HCT116 (cell line): ENCODE measurements at places on chromosomes 3 and 15. TPM values are rescaled to one million over a fixed set of nuclear protein-coding genes. Genes with fewer than 3 reads are reported as not detected.

The GABRR3 gene
- not detected for total RNA-seq

The ELL3 gene
- total RNA-seq, result 16.2 TPM

GRCh38 chr3:60434950-60435349 is 816.3 kb downstream of the FHIT start:
- H3K27me3 ChIP-seq, result no peaks in the 10 kb centered on the region
- H3K27ac ChIP-seq, result no peak overlapping the region
- no peak for DNase-seq
- no peaks in the 10 kb centered on the region for H3K36me3 ChIP-seq
- H3K4me3 ChIP-seq, result no peak overlapping the region

- H3K27ac ChIP-seq, result no peak overlapping the region
- H3K36me3 ChIP-seq, result no peaks in the 10 kb centered on the region
- H3K4me1 ChIP-seq, result no peaks in the 10 kb centered on the region
- no peak for DNase-seq
- H3K4me3 ChIP-seq, result no peak overlapping the region
These were observed 1006.7 kb downstream of the ROBO1 start for GRCh38 chr3:78761126-78761525.

GRCh38 chr15:45185069-45185779 is 2.5 kb downstream of the SHF start:
- no peak overlapping the region for H3K4me3 ChIP-seq
- no peak for DNase-seq
- no peaks in the 10 kb centered on the region for H3K36me3 ChIP-seq
- peaks cover 9% of the 10 kb centered on the region for H3K4me1 ChIP-seq
- no peaks in the 10 kb centered on the region for H3K27me3 ChIP-seq

GRCh38 chr15:33191591-33191990 is 2.9 kb downstream of the FMN1 start:
- no peaks in the 10 kb centered on the region for H3K27me3 ChIP-seq
- no peak overlapping the region for H3K27ac ChIP-seq
- H3K36me3 ChIP-seq, result no peaks in the 10 kb centered on the region
- H3K4me1 ChIP-seq, result peaks cover 11% of the 10 kb centered on the region; the same call in 1 of the 2 replicates
- no peak overlapping the region for H3K4me3 ChIP-seq
- DNase-seq, result no peak
